ENCODE measurements at places on chromosomes 1 and 21. TPM values are rescaled to one million over a fixed set of nuclear protein-coding genes. Genes with fewer than 3 reads are reported as not detected.

Gene NRAS
- polyA plus RNA-seq: 27.4 TPM

Gene EDARADD
- polyA plus RNA-seq: not detected

Gene HRNR
- not detected for polyA plus RNA-seq

Gene SLC1A7
- polyA plus RNA-seq: 0.06 TPM

Gene DIO1
- polyA plus RNA-seq: not detected

Gene SELENBP1
- 54.9 TPM for polyA plus RNA-seq

Gene HLX
- 5.9 TPM for polyA plus RNA-seq

Gene AMPD1
- polyA plus RNA-seq: not detected

All from IMR-90 (cell line).